NCI-H345 (cell line): ENCODE measurements at places on chromosomes 1 and 21.

- DNase-seq = no peak
These were observed 89.9 kb upstream of the DSCAM start for GRCh38 chr21:40936771-40937261.

DNA sequence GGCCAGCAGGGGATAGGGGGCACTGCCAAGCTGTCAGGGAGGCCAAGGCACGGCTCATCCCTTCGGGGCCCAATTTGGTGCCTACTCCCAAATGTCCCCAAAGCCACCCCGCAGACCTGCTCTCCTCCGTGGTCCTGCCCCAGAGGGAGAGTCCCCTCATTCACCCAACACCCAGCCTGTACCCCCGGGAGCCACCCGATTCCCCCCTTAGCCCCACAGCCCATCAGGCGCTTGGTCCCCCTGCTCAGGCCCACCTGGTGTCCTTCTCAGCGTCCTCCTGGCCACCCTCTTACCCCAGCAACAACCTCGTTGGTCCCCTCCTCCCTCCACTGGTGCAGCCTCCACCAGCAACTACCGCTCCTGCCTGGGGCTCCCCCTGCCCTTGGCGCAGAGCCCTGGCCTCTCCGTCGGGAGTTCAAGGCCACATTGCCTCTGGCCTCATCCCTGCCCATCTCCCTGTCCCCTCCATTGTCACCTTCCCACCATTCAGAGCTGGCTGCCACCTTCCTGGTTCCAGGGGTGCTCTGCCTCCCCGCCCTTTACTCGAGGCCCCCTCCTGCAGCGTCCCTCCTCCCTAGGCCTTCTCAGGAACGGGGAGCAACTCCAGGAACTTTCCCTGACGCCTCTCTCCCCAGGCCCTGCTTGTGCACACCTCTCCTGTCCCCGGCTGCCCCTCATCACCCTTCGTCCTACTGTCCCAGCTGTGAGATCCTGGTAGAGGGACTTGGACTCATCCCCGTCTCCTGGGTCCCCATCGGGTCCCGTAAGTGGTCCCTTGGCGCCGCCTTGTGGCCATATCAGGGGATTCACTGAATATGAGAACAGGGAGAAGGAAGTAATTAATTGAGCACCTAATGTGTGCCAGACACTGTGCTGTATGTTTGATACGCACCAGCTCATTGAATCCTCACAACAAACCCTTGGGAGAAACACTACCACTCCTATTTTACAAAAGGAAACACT lies 73.9 kb downstream of the RAP1GAP start:
- peak; percentile 26 for DNase-seq

GRCh38 chr1:27099587-27100334 lies 55.2 kb downstream of the SLC9A1 start:
- DNase-seq = peak; percentile 64

GRCh38 chr21:19123053-19123452 lies 719.5 kb upstream of the TMPRSS15 start:
- no peak for DNase-seq

DNA sequence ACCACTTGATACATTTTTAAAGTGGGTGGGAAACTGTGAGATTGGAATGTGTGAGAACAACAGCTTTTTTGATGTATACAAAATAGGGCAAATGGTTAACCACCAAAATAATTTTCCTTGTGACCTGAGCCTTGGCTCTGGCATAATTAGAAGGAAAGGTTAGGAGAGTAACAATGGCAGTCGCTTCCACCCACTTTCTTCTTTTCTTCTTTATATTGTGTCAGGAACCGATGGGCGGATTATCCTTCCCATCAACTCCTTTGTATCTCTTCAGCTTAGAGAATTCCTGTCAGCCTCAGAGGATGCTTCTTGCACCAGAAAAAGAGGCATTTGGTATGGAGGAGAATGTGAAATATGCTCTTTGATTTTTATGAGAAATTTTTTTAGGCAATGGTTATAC lies 90.6 kb downstream of the SDCCAG8 start:
- DNase-seq = no peak

- DNase-seq = no peak
These were observed 886.7 kb downstream of the PLA2G4A start for GRCh38 chr1:187715483-187715882.

- DNase-seq = no peak
These were observed 10.2 kb downstream of the ECE1 start for GRCh38 chr1:21280011-21280471.

DNA sequence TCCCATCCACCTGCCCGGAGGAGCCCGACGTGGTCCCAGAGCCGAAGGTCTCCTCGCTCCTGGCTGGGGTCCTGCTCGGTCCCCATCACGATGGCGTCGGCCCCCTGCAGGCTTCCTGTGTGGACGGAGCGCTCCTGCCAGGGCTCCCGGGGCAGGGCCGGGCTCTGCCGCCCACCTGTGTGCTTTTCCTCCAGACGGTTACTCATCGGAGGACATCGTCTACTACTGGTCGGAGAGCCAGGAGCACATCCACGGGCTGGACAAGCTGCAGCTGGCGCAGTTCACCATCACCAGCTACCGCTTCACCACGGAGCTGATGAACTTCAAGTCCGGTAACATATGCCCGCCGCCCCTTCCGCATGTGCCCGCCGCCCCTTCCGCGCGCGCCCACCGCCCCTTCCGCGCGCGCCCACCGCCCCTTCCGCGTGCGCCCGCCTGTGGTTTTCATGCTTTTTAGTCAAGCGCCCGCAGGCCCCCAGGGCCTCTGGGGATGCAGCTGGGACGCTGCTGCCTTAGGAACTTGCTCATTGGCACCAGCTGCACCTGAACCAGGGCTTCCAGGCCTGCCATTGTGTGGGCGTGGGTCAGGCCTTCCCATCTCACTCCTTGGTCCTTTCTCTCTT lies 8.9 kb downstream of the GABRD start:
- no peak for DNase-seq
